ENCODE measurements at places on chromosomes 6 and 20.

GRCh38 chr6:37525460-37526357, 26.0 kb upstream of the CCDC167 start:
- DNase-seq: no peak

DNA sequence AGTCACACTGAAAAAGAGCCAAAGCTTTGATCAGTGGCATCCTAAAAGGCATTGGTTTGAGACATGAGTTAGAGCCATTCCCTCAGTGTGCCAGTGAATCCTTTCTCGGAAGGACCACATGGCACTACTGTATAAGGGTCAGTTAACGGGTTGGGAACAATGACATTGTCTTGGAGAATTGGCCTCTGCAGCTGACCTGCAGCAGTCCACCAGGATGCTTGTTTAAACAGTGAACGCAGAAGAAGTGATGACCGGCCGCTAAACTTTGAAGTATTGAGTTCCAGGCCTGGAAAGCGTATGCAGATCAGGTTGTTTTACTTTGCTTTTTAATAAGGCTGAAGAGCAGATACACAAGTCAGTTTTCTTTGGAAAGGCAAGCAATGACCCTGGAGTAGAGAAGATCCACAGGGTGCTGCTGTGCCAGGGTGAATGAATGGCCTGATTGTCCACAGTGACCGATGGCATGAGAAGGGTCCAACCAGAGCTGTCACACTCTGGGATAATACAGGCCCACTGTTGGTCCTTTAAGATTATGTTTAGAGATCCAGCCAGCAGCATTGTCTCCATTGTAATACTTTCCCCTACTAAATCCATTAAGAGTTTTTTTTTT, 57.8 kb downstream of the GMPR start:
- no peak for DNase-seq

- no peak for DNase-seq
These were observed 24.5 kb downstream of the YTHDF1 start for GRCh38 chr20:63191400-63191799.

- DNase-seq: no peak
These were observed 50.9 kb downstream of the BANF2 start for GRCh38 chr20:17750722-17751045.

- no peak for DNase-seq
These were observed 6.1 kb downstream of the SLC29A1 start for GRCh38 chr6:44229376-44230033.

GRCh38 chr20:11651138-11651537, 266.6 kb upstream of the BTBD3 start:
- no peak for DNase-seq

GRCh38 chr6:87922947-87923330, 124.7 kb upstream of the SPACA1 start:
- DNase-seq: peak; percentile 66

GRCh38 chr6:166650824-166651807, 24.1 kb upstream of the RPS6KA2 start:
- no peak for DNase-seq

GRCh38 chr6:13267142-13267651, 61.1 kb downstream of the TBC1D7 start:
- no peak for DNase-seq

DNA sequence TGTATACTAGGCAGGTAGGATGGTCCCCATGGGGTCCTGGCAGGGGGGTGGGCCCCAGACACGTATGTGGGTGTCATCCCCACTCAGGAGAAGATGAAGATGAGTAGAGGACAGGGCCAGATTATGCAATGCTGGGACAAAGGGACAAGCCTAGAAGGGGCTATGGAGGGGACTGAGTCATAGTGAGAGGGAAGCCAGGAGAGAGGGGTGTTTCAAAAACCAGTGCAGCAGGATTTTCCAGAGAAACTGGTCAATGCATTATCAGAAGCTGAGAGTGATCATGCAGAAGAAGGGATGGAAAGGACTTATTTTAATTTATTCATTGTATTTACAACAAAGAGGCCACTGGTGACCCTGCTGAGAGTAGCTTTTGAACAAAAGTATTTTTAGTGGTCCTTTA, 74.0 kb downstream of the PPP1R3G start:
- no peak for DNase-seq

DNA sequence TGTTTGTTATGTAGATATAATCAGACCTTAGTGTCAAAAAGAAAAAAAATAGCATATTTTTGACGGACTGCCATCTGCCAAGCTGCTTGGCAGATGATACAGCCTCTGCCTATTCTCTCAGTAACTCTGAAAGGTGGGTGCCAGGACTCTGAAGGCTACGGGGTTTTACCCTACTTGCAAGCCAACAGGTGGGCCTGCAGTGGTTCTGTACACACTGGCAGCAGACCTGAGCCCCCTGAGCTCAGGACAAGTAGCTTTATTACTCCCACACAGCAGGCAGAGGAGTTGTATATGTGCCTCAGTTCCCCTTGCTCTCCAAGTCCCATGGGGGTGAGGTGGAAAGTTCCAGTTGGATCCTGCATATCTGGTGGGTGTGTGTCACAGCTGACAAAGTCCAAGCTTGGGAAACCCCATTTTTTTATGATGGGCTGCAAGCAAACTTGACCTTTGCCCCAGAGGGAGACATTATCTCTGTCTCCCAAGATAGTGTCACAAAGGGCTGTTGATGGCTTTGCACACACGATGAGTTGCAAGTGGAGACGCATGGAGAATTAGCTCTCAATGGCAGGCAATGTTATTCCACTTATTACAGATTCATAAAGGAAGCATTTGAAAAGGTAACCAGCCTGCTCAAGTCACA, 20.5 kb upstream of the AFDN start:
- no peak for DNase-seq

DNA sequence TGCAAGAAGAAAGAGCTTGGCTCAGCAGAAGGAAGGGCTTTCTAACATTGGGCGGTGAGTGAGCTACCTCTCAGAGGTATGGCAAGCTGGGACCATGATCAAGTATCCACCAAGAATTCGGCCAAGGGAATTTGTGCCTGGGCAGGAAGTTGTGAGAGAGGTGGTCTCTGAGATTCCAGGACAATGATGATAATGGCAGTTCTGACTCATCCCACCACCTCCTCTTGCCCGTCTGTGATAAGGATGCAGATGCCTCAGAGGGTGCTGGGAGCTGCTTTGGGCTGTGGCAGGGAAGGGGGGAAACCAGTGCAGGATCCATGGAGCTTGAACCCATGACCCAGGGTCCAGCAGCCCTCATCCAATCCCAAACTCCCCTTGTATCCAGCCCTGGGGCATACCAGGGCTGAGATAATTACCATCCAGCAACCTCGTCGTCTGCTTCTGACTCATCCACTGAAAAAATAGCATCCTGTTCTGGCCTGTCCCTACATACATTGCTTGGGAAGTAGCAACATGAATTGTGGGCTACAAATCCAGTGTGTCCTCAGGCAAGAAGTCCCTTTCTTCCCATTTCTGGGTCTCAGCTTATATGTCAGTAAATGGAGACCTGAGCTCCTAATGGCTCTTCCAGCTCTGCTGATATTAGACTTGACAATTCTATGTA, 5.9 kb downstream of the TGM6 start:
- DNase-seq: no peak

DNA sequence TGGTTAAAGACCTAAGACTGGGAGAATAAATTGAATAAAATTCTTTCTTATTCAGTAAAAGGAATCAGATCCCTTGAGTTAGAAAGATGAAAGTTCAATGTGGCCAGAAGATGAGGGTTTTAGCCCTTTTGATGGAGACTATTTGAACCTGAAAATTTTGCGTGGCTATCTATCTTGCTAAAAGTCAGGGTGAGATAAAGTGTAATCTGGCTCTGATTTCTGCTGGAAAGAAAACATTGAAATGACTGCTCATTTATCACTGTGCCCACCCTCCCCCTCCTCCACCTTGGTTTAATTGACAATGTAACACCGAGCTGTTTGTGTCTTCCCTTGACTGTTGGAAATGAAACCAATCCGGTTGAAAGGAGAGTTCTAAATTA, 32.9 kb upstream of the TCF21 start:
- no peak for DNase-seq

DNA sequence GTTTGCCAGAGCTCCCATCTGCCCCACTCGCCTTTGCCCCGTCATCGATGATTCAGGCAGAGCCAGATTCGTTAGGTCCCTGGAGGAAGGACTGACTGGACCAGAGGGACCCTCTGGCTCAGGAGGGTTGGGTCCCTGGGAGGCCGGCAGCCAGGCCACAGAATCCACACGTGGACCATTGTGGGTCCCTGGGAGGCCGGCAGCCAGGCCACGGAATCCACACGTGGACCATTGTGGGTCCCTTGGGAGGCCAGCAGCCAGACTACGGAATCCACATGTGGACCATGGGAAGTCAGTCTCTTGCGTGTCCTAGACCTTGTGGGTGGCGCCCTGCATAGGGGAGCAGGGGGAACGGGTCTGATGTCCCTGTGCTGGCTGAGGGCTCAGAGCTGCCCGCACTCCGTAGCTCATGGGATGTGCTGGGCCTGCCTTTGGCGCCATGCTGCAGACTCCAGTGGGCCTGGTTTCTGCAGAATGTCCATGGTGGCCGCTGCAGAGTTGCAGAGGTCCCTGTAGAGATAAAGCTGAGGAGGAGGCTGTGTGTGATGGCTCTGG, 23.5 kb downstream of the UCKL1 start:
- no peak for DNase-seq

DNA sequence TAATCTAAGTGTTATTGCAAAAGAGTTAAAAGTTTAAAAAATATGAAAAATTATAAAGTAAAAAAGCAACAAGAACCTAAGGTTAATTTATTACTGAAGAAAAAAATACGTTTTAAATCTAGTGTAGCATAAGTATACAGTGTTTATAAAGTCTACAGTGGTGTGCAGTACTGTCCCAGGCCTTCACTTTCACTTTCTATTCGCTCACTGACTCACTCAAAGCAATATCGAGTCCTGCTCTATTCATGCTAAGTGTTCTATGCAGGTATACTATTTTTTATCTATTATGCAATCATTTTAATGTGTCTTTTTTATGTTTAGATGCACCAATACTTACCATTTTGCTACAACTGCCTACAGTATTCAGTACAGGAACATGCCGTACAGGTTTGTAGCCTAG, 113.0 kb downstream of the MANEA start:
- no peak for DNase-seq
